ENCODE measurements at places on chromosomes 4 and X.

DNA sequence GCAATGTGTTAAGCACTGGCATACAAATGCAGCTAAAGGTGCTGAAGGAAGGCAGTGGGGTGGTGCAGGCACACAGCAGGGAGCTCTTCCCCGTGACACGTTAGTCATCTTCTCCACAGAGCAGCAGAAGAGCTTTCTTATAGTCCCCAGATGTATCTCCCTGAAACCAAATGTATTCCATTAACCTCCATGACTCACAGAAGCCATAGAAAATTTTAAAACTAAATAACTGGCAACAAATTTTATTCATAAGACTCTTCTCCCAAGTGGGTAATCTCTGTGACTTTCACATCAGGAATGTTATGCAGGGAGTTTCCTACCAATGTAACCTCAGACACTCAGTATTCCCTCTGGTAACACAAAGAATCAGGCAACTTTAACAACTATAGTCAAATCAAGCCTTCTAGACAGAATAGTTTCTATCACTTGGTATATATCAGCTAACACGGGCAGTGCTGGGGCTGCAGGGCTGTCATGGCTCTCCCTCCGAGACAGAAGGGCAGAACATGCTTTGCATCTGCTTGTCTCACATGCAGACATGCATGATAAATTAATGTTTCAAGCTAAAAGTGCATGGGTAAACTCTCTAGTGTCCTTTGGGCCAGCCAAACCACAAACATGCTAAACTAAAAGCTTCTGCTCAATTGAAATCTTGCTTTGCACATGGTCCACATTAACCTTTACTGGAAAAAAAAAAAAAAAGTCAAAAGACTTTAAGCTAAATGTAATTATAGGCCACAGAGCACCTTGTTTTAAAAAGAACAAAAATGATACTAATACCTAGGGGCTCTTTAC, 28.2 kb downstream of the ANXA5 start:
- DNase-seq: no peak

- no peak for DNase-seq
These were observed 99.3 kb downstream of the AMMECR1 start for GRCh38 chrX:110218591-110218990.

GRCh38 chr4:105548483-105548882, 3.9 kb upstream of the ARHGEF38 start:
- DNase-seq: no peak

- no peak for DNase-seq
These were observed 7.7 kb downstream of the HAND2 start for GRCh38 chr4:173522160-173522950.

- no peak for DNase-seq
These were observed 24.0 kb downstream of the RBMX start for GRCh38 chrX:136856551-136856950.

- no peak for DNase-seq
These were observed 37.0 kb upstream of the CT83 start for GRCh38 chrX:116499780-116500179.

DNA sequence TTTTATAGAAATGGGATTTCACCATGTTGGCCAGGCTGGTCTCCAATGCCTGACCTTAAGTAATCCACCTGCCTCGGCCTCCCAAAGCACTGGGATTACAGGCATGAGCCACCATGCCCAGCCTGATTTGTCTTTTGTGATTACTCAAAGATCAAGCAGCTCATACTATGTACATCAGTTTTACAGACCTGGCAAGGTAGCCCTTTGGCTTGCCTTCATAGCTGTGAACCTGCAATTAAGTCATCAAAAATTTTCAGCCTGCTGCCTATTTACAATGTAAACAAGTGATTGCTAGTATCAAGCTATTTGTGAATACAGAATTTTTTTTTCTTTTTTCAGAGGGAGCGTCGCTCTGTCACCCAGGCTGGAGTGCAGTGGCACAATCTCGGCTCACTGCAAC, 46.2 kb downstream of the GSX2 start:
- DNase-seq: no peak

DNA sequence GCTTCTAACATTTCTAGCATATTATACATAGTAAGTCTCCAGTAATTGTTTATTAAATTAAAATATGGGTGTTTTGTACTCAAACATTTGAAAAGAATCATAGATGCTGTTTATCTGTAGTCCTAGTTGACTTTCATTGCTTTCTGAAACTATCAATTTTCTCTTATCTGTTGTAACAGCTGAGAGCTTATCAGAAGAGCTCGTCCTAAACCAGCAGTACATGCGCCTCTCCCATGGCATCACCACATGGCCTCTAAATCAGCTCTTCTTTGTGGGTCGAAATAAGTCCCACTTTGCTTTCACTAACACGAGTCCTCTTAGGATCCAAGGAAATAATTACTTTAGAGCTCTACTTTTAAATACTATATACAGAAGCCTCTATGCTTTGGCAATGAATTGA, 55.1 kb downstream of the PPP3CA start:
- no peak for DNase-seq

GRCh38 chr4:170234800-170235199, 145.0 kb upstream of the AADAT start:
- no peak for DNase-seq

DNA sequence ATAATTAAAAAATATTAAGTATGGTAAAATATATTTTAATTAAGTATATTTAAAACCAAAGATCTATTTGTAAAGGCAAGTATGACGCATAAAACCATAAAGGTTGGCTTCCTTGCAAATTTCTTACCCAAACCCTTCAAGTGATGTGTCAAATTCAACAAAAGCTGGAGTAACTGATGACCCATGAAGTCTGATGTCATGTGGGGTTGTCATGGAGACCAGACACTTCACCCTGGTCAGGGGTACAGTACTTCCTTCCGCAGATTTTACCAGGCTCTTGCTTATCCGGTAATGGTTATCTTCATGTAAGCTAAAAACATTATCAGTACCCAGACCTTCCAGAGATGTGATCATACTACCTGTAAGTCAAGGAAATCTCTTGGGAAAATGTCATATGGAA, 170.1 kb downstream of the WDFY3 start:
- no peak for DNase-seq

- DNase-seq: no peak
These were observed 42.9 kb downstream of the FNIP2 start for GRCh38 chr4:158811704-158812103.

DNA sequence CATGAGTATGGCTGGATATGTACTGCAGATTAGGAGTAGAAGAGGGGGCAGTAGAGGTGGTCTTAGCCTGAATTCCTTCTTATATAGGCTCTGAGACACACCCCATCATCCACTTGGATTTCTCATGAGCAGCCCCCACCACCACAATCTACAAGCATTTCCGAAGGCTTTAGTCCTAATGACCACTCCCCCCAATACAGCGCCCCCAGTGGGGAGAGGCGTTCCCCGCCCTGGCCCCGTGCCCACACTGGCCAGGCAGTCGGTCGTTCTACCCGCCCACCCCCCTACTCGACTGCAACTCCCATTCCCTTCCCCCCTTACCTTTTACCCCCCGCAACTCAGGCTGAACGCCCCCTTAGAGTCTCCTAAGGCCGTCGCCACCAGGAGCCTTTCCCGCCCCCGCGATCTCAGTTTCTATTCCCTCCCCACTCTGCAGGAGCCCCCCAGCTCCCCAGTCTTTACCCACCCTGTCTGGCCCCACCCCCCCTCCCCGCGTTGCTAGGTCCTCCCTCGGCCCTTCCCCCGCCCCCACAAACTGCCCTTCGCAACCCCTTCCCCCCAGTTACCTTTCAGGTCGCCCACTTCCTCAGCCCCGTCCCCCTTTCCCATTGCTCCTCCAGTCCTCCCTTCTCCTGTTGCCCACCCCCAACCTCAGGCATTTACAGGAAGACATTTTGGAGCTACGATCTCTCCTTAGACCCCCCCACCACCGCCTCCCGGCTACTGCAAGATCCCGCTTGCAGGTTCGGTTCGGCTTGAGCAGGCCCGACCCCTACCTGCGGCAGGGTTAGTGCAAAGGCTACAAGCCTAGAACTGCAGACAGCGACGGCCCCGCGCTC, 468 bp downstream of the ZMYM3 start:
- peak; percentile 5 for DNase-seq

DNA sequence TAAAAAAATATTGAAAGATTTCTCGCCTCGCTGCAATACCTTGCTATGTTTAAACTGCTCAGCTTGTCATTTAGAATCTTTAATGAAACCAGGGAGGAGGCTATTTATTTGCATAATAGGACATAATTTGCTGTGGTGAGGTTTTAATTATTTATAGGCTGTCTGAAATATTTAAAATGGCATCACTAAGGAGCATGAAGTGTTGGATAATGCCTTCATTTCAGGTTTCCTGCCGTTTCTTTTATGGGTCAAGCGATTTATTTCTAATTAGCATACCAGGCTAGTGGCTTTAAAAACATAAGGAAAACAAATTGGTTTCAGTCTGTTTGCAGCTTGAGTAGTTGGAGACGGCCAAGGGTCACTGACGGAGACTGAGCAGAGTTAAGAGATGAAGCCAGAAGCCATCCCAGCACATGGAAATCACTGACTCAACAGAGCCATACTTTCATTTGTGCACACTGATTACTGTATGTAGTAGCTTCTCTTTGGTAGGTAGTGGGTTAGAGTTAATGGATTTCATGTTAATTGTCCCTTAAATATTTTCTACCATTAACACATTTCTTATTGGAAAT, 1962.4 kb upstream of the TENM3 start:
- no peak for DNase-seq

- no peak for DNase-seq
These were observed 369.8 kb downstream of the DTHD1 start for GRCh38 chr4:36651253-36651652.

GRCh38 chr4:172927096-172927814, 241.4 kb upstream of the GALNT7 start:
- no peak for DNase-seq

GRCh38 chr4:101028886-101029285, 318.4 kb downstream of the PPP3CA start:
- no peak for DNase-seq

- no peak for DNase-seq
These were observed 68.0 kb upstream of the PLS3 start for GRCh38 chrX:115493015-115493414.

- no peak for DNase-seq
These were observed 16.4 kb upstream of the SRPX start for GRCh38 chrX:38236901-38237615.

GRCh38 chr4:89563431-89563830, 255.8 kb upstream of the GPRIN3 start:
- no peak for DNase-seq

GRCh38 chr4:112120021-112120420, 25.2 kb upstream of the FAM241A start:
- DNase-seq: no peak

- DNase-seq: no peak
These were observed 41.6 kb downstream of the UNC5C start for GRCh38 chr4:95507147-95507546.

DNA sequence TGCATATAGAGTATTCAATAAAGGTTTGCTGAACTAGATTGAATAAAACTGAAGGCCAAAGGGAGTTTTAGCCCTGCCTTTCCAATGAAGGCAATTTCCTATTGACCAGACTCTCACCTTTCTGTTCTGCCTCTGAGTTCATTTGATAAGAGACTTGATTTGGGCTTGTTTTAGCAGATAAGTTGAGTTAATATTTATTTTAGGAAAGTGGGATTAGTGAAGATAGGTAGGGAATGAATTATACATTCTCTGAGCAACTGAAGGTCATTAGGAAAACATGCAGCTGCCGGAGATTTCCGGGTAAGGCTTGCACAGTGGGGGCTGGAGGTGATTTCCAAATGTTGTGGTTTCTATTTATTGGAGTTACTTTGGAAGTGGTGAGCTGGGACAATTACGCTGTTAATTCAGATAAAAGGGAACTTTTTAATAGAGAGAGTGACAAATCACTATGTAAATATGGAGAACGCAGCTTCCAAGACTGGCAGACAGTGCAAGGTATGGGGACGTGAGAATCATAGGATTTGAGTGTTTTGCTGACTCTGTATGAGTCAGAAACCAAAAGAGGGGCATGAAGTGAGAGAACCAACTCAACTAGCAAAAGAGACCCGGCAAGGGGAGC, 553.6 kb upstream of the BOD1L1 start:
- no peak for DNase-seq

DNA sequence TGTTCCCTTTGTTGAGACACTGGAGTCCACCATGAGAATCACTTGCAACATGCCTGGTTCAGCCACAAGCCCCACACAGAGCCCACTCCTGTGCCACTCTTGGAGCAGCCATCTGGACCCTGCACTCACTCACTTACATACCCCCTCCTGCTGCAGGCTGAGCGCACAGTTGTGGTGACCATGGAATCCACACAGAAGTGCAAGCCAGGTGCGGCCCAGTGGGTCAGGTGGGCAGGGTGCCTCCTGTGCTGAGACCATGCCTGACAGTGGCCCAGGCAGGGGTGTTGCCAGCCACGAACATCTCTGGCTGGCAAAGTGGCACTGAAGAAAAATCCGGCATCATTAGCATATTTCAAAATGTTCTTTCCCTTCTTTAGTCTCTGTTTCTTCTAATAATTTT, 17.4 kb upstream of the CXorf51A start:
- DNase-seq: no peak

GRCh38 chrX:86348669-86349068, 200.4 kb downstream of the DACH2 start:
- no peak for DNase-seq

GRCh38 chr4:19510993-19511392, 740.7 kb upstream of the SLIT2 start:
- DNase-seq: no peak

DNA sequence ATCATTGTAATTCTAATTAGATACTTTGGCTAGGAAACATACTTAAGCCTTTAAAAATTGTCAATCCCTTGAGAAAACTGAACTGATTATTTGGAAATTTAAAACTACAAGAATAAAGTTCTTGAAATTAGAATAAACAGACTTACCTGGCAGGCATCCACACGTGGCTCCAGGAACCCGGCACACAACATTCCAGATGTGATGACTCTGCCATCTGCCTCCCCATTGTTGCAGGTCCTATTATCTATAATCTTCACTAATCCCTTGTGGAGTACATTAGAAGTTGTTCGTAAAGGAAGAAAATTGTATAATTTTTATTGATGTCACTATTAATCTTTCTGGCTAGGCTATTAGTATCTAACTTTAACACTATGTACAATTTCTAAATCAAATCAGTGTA, 16.2 kb upstream of the GNRHR start:
- no peak for DNase-seq

DNA sequence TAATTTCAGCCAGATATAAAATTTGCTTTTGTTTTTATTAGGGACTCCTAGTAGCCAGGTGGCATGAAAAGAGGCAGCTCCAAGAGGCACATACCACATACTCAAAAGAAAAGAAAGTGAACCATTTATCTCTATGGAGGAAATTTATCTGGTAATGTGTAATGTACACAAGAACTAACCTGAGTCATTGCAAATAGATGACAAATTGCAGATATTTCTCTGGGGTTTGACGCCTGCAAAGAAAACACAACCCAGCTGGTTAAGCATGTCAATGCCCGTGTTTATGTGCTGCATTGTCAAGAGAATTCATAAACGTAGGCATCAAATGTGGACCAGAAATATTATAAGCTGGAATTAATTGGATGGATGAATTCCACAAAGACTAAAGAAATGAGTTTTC, 46.9 kb upstream of the PHKA2 start:
- no peak for DNase-seq

- no peak for DNase-seq
These were observed 37.1 kb downstream of the TRIM2 start for GRCh38 chr4:153241295-153241694.

GRCh38 chr4:53905276-53905940, 159.0 kb downstream of the CHIC2 start:
- DNase-seq: no peak

GRCh38 chr4:94447754-94448411, 3.9 kb upstream of the PDLIM5 start:
- no peak for DNase-seq

Data from activated T-cell treated with anti-CD3 and anti-CD28 coated beads for 4 hours (primary cell).